ENCODE measurements at places on chromosomes 5 and 9.

DNA sequence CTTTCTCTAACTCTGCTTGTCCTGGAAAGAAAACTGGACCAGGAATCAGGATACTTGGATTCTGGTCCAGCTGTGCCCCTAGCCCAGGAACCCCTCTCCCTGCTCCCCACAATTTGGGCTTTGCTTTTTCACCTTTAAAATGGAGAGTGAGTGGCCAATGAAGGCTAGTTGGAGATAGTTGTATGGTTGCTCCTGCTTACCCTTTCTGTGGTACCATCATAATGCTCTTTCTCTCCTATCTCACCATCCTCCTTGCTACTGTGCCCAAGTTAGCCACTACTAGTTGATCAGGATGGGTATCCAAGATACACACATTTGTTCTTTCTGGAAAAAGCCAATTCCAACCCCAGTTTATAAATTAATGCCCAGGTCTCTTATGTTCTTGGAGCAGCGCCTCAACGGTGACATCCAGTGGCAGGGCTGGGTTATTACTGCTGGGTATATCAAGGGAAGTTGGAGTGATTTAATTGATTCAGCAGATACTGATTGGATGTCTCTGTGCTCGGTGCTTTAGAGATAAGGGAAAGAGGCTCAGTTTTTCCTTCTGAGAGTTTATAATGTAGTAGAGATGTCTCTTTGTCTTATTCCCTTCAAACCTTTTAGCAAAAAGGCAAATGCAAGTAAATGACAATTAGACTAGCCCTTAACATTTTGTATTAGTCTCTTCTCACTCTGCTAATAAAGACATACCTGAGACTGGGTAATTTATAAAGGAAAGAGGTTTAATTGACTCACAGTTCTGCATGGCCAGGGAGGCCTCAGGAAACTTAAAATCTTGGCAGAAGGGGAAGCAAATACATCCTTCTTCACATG lies 38.5 kb downstream of the FAXDC2 start:
- peak; percentile 38 for DNase-seq

GRCh38 chr5:173866858-173867679 lies 21.1 kb upstream of the CPEB4 start:
- DNase-seq = no peak

GRCh38 chr5:178356431-178356872 lies 123.8 kb upstream of the PHYKPL start:
- no peak for DNase-seq

DNA sequence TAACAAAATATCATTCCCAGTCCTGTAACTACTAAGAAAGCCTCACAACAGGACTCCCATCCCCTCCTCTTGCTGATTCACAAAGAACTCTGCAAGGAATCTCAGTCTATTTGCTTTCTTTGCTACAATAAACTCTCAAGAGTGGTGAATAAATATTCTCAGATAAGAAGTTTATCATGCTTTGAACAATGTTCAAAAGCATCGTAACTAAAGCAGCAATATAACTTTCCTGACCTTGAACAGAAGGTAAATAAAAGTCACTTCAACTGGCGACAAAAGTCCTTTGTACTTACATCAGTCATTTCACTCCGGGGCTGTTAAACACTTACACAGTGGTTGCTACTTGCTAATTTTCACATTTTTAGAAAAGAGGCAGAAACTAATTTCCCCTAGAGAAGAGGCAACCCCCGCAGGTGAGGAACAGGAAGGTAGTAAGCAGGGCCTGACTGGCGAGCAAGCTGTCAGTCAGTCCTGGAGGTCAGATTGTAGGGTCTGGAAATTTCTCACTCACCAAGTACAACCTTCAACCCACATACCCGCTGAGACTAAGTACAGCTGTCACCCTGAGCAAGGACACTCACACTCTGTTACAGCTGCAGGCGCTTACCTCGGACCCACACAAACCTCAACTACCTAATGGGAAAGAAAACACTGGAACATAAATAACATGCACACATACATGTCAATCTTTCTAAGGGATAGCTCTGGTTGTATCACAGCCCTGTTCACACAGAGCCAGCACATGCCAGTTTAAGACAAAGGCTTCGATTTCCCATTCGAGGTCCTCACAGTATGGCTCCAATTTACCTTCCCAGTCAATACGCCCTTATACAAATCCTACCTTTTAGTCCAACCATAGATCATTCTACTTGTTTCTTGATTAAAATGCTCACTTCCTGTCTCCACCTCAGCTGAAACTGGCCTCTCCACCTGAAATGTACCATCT lies 104.6 kb upstream of the RETREG1 start:
- no peak for DNase-seq

DNA sequence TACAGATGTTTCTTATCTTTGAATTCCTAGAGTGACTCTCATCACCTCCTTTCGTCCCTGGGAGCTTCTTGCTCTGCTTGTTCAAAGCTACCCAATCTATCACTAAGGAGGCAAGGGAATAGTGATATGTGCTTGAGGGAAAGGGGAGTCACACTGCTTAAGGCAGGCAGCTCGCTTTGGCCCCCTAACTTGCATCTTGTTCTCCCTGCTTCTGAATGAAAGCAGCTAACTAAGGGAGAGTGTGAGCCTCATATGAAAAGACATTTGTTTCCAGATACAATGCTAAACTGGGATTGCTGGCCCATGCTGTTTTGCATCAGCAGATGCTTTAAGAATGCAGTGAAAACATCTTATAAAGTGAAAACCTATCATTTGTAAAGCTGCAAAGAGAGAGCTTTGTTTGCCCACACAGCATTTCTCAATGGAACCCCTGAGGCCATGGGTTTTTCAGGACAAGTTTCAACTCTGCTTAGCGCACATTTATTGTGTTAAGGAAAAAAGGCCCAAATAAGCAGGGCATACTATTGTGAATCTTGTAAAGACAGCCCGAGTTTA lies 367.9 kb upstream of the ADAMTSL1 start:
- DNase-seq = no peak

DNA sequence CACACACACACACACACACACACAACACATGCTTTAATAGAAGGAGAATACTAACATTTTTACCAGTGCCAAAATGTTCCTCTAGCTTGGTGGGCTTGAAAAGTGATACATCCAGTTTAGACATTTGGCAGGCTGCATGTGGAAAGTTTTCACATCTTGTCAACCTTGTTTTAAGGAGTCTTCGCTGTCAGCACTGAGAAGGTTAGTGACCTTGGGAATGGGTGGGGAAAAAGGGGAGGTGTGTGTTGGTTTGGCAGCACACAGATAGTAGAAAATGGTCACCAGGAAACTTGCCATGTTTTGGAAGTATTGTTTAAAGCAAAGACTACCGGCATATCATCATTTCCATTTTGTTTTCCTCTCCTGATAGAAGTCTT lies 346.5 kb upstream of the ADAMTSL1 start:
- DNase-seq = no peak

GRCh38 chr9:76876098-76876497 lies 29.8 kb downstream of the PRUNE2 start:
- DNase-seq = no peak

DNA sequence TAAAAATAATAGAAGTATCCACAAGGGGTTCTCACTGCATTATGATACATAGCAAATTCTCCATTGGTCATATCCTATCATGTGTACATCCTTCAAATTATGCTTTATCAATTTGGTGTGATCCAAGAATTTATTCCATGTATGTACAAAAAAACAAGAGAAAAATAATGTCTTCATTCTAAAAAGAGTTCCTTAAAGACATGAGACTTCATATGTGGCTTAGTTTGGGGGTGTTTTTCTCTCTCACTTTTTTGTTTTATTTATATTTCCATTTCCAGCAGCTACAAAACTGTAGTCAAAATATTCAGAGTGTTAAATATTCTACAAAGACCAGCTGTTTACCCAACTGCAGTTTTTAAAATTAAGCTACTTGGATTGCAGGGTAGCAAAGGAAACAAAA lies 972.0 kb downstream of the DTWD2 start:
- no peak for DNase-seq

- no peak for DNase-seq
These were observed 107.2 kb upstream of the STC2 start for GRCh38 chr5:173435447-173435846.

- no peak for DNase-seq
These were observed 54.9 kb downstream of the PSAT1 start for GRCh38 chr9:78351816-78352215.

DNA sequence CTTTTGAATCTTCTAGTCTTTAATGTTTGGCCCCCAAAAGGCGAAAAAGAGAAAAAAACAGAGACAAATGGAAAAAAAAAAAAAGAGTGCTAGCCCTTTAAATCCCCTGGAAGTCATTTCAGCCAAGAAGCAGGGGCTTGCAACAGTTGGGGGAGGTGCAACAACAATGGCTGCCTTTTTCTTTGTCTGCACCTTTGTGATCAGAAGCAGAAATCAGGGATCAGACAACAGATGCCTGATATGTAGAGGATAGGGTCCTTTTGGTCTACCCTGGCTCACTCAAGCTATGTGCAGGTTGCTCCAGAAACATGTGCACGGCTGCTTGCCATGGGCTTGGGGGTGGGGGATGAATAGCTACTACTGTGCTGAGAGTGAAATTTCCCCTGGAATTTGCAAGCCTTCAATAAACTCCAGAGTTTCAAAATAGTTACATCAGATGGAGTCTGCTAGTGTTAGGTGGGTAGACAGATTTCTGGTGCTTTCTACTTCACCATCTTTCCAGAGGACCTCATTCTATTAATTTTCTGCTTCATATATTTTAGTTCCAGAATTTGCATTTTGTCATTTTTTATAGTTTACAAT lies 150.9 kb downstream of the FGF18 start:
- DNase-seq = no peak

DNA sequence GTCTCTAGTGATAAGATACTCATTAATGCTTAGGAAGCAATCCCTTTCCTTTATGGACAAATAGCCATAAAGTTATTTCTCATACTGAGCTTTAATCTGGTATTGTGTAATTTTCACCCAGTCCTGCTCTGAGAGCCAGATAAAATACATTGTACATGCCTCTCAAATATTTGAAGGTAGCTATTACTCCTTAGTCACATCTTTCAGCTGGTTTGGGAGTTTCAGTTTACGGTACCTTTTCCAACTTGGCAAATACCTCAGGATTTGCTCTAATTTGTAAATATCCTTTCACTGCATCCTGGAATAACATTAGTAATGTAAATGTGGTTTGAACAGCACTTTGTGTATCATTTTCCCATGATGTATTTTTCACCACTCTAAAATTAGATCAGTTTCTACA lies 47.4 kb downstream of the ABHD17B start:
- no peak for DNase-seq

Measured in activated CD4-positive, alpha-beta T cell treated with anti-CD3 and anti-CD28 coated beads for 24 hours (primary cell).